RWPE2 (cell line): ENCODE measurements at places on chromosomes 4 and X.

GRCh38 chr4:80071604-80072227 is 1.3 kb downstream of the ANTXR2 start:
- peak overlapping the region; percentile 62 for H3K4me3 ChIP-seq
- no peak for DNase-seq
- peaks cover 34% of the 10 kb centered on the region for H3K36me3 ChIP-seq

- no peak overlapping the region for H3K4me3 ChIP-seq
- H3K27ac ChIP-seq, result no peak overlapping the region
- no peak for DNase-seq
- H3K27me3 ChIP-seq, result no peaks in the 10 kb centered on the region
Measured at GRCh38 chr4:187887906-187888305, 107.7 kb upstream of the ZFP42 start.

DNA sequence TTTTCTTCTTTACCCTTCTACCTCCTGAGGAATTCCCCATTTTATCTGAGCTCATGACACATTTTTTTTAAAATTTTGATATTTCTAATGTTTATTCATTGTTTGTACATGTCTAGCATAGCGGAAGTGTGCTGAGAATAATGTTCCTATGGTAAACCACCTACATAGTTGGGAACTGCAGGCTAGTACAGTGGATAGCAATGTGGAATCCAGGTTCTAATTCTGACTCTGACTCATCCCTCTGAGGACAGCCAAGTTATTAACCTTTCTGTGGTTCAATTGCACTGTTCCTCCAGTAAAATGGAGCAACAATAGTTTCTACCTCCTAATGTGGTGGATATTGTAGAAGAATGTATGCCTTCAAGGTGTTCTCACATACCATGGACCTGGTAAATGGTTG is 20.6 kb upstream of the APELA start:
- no peak overlapping the region for H3K27ac ChIP-seq
- no peaks in the 10 kb centered on the region for H3K36me3 ChIP-seq
- no peak for DNase-seq
- H3K4me1 ChIP-seq, result no peaks in the 10 kb centered on the region
- H3K27me3 ChIP-seq, result no peaks in the 10 kb centered on the region
- no peak overlapping the region for H3K4me3 ChIP-seq

DNA sequence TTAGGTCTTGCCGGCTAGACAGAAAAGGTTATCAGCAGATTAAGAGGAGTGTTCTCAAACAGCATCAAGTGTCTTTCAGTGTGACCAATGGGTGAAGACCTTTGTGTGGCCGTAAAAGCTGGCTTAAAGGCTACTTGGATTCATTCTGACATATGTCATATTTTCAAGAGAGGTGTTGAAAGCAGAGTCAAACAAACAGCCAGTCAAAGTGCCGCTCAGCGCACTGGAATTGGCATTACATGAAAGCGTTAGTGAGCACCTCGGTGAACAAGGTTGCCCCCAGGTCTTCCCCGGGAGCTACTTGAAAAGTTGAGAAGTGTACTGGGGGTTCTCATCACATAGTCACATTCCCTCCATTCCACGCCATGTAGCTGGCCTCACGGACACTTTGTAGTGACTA is 148.9 kb downstream of the SOX3 start:
- H3K27ac ChIP-seq, result no peak overlapping the region
- no peaks in the 10 kb centered on the region for H3K36me3 ChIP-seq
- DNase-seq, result no peak
- H3K4me1 ChIP-seq, result no peaks in the 10 kb centered on the region
- H3K27me3 ChIP-seq, result no peaks in the 10 kb centered on the region
- H3K4me3 ChIP-seq, result no peak overlapping the region

- no peak overlapping the region for H3K4me3 ChIP-seq
- no peak overlapping the region for H3K27ac ChIP-seq
- no peaks in the 10 kb centered on the region for H3K36me3 ChIP-seq
- no peaks in the 10 kb centered on the region for H3K4me1 ChIP-seq
- H3K27me3 ChIP-seq, result no peaks in the 10 kb centered on the region
Measured at GRCh38 chr4:39648827-39649558, 10.3 kb upstream of the SMIM14 start.

GRCh38 chr4:185221491-185221890 is 12.1 kb downstream of the SNX25 start:
- H3K4me1 ChIP-seq, result no peaks in the 10 kb centered on the region
- no peak overlapping the region for H3K27ac ChIP-seq

- no peaks in the 10 kb centered on the region for H3K36me3 ChIP-seq
- H3K27me3 ChIP-seq, result no peaks in the 10 kb centered on the region
- H3K27ac ChIP-seq, result no peak overlapping the region
- H3K4me1 ChIP-seq, result peaks cover 18% of the 10 kb centered on the region
- H3K4me3 ChIP-seq, result no peak overlapping the region
- DNase-seq, result no peak
Measured at GRCh38 chrX:105328773-105329172, 108.3 kb upstream of the TEX13A start.

DNA sequence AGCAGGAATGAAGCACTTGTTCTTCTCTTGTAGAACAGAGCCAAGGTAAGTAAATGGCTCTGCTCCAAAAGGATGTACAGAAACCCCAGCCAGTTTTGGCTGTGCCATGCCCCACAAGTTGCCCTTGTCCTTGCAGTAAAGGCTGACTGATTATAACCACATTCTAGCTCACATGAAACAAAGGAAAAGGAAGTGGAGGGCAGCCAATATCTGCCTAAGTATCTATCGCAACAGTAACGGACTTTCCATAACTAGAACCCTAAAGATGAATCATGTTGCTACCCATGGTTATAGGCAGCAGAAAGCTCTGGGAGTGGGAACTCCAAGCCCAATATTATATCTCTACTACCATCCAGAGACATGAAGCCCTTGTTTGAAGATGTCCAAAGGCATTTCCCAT is 95.7 kb downstream of the COMMD8 start:
- H3K36me3 ChIP-seq, result no peaks in the 10 kb centered on the region
- peaks cover 6% of the 10 kb centered on the region for H3K27me3 ChIP-seq
- no peak overlapping the region for H3K4me3 ChIP-seq
- H3K4me1 ChIP-seq, result no peaks in the 10 kb centered on the region
